ENCODE measurements at places on chromosomes 6 and 20. TPM values are rescaled to one million over a fixed set of nuclear protein-coding genes. Genes with fewer than 3 reads are reported as not detected.

DNA sequence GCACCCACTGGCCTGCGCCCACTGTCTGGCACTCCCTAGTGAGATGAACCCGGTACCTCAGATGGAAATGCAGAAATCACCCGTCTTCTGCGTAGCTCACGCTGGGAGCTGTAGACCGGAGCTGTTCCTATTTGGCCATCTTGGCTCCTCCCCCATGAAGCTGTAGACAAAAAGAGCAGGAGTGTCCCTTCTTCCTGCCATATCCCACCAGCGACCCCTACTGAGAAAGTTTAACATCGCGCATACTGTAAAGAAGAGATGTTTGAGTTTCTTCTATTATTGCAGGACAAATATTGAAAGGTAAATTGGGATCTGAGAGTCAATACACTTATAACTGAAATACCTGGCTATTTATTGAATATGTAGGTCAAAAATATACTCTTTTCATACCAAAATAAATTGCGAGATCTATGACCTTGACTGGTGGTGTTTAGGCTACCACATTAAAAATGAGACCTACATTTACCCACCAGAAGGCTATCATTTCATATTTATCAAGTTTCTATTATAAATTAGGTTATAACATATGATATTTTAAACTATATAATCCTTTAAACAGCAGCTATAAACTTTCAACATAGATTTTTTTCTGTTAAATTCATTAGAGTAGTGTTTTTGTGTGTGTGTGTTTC lies 586.3 kb downstream of the HTR1B start:
- peak; percentile 20 for DNase-seq

GRCh38 chr6:112204350-112204706 lies 50.0 kb downstream of the LAMA4 start:
- DNase-seq: no peak

GRCh38 chr6:69232911-69233448 lies 563.8 kb downstream of the LMBRD1 start:
- DNase-seq: peak; percentile 94

GRCh38 chr6:62037445-62037844 lies 248.6 kb downstream of the KHDRBS2 start:
- DNase-seq: no peak

GRCh38 chr20:43831481-43832065 lies 83.1 kb upstream of the TOX2 start:
- no peak for DNase-seq

DNA sequence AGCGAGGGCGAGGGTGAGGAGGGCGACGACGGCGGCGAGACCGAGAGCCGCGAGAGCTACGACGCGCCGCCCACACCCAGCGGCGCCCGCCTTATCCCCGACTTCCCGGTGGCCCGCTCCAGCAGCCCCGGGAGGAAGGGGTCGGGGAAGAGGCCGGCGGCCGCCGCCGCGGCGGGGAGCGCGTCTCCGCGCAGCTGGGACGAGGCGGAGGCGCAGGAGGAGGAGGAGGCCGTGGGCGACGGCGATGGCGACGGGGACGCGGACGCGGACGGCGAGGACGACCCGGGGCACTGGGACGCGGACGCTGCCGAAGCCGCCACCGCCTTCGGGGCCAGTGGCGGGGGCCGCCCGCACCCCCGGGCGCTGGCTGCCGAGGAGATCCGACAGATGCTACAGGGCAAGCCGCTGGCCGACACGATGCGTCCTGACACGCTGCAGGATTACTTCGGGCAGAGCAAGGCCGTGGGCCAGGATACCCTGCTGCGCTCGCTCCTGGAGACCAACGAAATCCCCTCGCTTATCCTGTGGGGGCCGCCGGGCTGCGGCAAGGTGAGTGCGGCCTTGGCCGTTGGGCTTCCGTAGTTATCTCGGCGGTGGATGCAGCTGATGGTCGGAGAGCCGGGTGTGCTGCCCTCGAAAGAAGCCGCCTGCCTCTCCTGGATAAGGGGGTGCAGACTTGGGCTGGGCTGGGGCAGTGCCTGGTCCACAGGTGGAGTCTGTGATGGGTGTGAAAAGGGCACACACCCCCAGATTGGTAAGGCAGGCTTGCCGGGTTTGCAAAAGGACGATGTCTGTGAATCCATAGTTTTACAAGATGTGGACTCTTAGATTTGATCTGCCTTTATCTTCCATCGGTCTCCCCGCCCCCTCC lies 938 bp downstream of the WRNIP1 start:
- DNase-seq: no peak

DHX35 gene
- polyA plus RNA-seq: 7.5 TPM

IL17F gene
- not detected for polyA plus RNA-seq

- peak; percentile 12 for DNase-seq
These were observed 534 bp downstream of the NANP start for GRCh38 chr20:25623225-25623735.

ACAT2 gene
- 32.0 TPM for polyA plus RNA-seq

- no peak for DNase-seq
These were observed 9.5 kb downstream of the TMEM30A start for GRCh38 chr6:75275067-75275466.

DNA sequence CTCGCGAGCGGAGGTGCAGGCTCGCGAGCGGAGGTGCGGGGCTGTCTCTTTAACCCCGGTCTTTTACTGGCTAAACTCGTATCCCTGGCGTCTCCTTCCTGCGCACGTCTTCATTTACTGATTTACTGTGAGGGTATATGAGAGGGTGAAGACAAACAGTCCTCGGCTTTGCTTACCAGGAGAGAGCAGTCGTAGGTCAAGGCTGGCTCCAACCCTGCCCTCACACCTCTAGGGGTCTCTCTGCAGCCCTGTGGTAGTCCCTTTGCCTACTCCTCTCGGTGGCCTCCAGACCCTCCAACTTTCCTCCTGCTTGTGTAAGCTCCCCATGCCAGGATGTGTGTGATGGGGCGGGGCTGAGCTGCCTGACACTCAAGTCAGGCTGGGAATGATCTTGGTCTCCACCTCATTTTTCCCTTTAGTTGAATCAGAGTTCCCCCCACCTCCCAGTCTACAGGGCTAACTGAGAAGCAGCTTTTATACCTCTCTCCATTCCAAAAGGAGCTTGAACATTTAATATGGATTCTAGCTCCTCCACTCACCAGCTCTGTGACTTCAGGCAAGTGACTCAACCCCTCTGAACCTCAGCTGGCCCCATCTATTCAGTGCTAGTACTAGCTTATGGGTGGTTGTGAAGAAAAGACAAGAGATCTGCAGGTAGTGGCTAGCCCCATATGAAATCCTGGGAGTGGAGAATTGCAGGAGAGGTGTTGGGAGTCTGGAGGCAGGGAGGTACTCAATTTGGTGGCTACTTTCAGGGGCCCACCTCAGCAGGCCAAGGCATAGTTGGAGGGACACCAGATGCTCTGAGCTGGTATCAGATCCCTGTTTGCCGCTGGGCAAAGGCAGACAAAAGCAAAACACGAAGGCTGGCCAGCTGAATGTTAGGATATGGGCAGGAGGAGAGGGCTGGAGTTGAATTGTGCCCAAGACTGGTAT lies 902 bp downstream of the SLC29A1 start:
- no peak for DNase-seq
